Fibroblast of skin of right biceps (primary cell): ENCODE measurements at places on chromosomes 12 and 14.

GRCh38 chr12:115044073-115044472 is 360.1 kb upstream of the TBX3 start:
- DNase-seq, result no peak

- DNase-seq, result peak; percentile 91
Measured at GRCh38 chr14:99231850-99232713, 39.9 kb downstream of the BCL11B start.

- DNase-seq, result peak; percentile 31
Measured at GRCh38 chr14:88168498-88169165, 154.4 kb downstream of the KCNK10 start.

- DNase-seq, result no peak
Measured at GRCh38 chr12:102371165-102371564, 109.2 kb downstream of the IGF1 start.

- DNase-seq, result peak; percentile 49
Measured at GRCh38 chr12:64746663-64747062, 12.5 kb downstream of the GNS start.

- no peak for DNase-seq
Measured at GRCh38 chr12:132588821-132589669, 21.3 kb downstream of the LRCOL1 start.

- DNase-seq, result no peak
Measured at GRCh38 chr14:89107626-89108025, 283.2 kb downstream of the TTC8 start.

DNA sequence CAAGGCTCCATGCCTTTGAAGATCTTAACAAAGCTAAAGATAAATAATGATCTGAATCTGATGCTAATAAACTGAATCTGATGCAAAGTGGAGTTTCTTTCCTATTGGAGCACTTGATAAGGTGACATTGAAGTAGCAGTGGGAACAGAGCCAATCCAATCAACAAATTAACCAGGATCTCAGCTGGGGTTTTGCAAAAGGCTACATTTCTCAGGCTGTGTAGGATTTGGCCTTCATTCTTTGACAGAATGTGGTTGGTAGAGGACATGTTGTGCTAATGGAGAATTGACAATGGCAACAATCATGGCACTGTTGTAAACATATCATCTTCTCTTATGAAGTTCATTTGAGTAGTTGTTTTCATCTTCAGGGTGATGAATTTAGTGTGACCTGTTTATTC is 164.9 kb downstream of the CCDC91 start:
- DNase-seq, result no peak

- DNase-seq, result peak; percentile 55
Measured at GRCh38 chr14:104799244-104800014, 1.5 kb upstream of the ZBTB42 start.

DNA sequence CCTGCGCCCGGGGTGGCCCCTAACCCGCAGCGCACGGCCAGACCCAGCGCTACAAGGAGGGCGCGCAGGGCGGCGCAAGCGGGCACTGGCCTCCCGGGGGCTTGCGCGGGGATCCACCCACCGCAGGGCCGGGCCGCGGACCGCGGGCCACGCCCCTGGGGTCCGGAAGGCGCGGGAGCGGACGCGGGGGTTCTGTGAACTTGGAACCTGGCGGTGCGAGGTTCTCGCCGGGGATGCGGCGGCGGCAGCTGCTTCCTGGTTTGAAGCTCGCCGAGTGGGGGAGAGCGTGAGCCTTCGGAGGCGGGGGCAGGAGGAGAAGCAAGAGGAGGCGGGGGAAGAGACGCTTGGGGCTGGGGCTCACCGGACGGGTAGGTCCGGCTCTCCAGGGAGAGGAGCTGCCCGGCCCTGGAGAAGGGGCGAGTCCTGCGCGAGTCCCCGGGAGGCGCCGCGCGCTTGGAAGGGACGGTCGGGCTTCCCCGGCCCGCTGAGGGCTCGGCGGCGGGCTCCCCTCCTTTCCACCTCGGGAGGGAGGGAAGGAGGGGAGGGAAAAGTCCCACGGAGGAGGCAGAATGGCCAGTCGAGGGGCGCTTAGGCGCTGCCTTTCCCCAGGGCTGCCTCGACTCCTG is at the start of gene PRKCH:
TSS of gene PRKCH (plus strand) at position 195 of the 626 bp plus-strand sequence. CDS start 523 bp downstream, outside the sequence.
- peak; percentile 28 for DNase-seq

GRCh38 chr14:50089208-50089607 is 27.2 kb downstream of the VCPKMT start:
- no peak for DNase-seq
